MV-4-11 (cell line): ENCODE measurements at places on chromosomes 6 and 20.
A peak's percentile ranks its signal among the peaks of the same experiment; 100 is the strongest.

DNA sequence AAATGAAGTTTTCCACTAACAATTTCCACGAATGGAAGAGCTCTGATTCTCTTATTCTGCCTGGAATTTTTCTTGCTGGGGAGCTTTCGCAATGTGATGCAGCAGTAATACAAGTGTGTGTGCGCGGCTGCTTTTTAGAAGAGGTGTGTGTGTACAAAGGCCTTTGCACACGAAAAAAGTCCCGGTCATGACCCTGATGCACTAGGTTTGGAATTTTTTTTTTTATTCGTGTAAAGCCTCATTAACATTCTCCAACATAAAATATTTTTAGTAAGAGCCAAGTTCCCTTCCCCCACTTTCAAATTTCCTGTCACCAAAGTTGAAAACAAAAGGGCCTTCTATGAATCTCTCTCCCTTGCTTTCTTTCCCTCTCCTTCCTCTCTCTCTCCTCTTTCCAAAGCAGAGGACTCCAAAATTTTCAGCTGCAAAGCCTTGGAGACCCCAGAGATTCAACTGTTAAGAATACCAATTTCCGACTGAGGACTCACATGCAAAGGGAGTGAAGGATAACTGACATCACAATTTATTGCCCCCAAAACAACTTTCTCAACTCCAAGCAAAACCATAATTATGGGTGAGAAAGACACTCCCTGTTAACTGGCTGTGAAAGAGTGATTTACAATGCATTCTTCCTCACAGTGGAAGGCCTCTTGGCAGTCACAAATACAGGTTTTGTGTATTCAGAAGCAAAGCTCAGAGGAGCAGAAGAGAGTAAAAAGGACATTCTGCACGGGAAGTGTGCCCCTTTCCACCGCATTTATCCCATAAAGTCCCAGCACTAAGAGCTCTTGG is 421.2 kb upstream of the JARID2 start:
- peak; percentile 16 for DNase-seq

DNA sequence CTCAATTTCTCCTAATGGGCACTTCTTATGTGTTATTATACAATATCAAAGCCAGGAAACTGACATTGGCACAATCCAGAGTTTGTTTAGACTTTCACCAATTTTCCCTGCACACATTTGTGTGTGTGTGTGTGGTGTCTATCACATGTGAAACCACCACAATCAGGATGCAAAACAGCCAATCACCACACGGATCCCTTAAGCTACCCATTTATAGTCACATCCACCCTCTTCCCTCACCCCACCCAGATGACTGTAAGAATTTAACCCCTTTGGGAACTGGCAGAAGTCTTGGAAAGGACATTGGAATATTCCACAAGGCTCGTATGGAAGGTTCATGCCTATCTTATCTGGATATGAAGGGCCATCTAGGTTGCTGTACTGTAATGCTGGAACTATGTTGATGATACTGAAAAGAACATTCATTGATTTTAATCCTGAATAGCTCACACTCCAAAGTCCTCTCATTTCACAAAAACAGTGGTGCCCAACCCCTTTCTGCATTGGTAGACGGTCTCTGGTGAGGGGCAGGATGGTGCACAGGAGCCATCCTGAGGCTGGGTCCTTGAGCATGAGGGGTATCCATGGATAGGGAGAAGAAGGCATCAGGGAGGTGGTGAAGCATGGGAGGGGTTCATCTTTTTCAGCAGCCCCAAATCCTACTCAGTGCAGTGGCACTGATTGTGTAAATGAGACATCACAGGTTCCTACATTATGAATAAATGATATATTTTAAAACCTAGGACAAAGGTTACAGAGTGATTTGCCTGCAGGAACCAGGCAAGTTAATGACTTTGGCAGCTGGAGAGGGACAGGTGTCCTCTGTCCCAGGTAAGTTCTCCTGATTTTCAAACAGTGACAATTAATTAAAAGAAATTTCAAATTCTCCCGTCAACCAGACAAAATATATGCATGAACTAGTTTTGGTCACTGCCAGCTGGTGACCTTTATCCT is 12.1 kb upstream of the CTCFL start:
- DNase-seq, result no peak

DNA sequence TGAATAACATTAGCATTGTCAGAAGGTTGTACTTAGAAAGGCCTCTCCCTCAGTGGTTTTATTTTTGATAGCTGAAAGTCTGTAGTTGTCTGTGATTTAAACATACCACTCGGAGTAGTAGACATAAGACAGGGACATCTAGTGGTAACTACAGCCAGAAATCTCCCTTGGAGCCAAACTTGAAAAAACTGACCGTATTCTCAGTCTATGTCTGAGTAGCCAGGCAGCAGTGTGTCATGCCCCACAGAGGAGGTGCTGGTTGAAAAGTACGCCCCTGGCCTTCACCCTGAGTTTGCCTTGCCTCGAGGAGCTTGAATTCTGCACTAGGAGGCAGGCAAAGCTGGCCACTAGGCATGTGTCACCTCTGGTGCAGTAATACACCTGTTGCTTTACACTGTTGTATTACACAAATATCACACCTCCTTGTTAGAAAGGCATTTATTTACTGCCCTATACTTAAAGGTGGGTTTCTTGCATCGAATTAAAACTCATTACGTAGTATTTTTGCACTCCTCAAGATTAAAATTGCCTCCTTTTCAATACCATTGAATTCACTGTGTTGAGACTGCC is 20.8 kb downstream of the ZBTB2 start:
- DNase-seq, result no peak

DNA sequence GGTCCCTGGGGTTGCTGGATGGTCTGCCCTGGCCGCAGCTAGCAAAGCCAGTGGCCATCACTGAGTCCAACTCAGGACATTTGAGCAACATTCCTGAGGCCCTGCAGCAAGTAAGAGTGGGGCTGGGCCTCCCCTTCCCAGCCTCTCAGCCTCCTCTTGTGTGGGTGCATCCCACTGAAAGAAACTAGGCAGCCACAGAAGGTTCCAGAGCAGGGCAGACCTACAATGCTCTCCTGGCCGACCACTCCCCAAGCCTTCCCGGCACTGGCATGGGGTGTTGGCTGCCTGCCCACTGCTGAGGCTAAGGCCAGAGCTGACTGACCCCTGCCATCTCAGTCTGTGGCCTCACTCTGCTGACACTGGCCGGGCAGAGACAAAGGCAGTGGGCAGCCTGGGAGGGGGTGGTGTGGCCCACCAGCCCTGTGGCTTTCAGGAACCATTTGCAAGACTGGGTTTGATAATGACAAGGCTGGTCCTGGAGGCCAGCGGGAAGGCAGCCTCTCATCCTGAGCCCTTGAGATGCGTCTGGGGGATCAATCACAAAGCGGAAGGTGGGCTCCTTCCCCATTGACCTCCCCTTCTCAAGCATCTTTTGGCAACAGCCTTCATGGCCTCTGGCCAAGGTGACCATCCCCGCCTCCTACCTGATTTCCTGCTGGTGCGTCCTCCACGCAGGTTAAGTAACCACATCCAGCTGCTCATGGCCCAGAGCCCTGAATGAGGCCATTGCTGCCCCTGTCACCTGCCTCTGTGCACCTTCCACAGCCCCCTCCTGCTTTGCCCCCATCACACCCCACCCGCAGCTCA is 9.6 kb downstream of the DLGAP4 start:
- DNase-seq, result no peak

DNA sequence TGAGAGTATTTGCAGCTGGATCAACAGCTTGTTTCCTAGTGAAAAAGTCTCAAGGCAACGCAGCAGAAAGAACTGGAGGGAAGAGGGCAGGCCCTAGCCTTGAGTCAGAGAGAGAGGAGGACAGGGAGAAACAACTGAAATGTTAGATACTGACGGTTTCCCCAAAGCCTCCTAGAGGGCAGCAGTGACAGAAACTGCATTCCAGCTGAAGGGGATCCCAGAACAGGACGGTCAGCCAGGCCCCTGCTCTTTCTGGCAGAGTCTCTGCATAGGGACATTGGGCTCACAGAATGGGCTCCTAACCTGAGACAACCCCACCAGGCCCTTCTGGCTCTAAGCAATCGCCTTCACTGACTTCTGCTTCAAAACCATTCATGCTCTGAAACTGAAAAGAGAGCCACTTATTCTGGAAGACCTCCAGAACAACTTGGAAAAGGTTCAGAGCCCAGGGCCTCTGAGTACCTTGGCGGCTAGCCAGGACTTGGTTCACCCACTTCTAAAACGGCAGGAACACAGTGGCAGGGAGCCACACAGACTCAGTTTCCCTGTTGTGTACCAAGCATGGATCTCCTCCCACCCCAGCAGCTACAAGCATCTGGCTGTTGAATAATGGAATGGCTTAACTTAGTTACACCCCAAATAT is 72.9 kb downstream of the PSMB1 start:
- DNase-seq, result no peak

DNA sequence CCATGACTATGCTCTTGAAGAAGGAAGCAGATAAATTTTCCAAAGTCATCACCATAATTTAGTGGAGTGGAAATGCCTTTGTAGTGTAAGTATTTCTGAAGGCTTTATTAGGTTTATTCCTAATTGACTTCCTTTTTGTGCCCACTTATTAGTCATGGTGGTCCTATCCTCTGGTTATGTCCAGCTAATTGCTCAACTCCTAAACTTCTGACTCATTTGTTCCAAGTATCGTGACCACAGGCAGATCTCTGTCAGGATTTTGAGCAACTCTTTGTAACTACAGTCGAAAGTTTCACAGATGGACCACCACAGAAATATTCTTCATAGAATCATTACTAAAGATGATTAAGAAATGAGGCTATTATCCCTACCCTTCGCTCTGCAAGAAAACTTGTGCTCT is 315.6 kb upstream of the PTCHD4 start:
- peak; percentile 51 for DNase-seq

- no peak for DNase-seq
These were observed 24.4 kb downstream of the ARMC2 start for GRCh38 chr6:108872575-108872974.

DNA sequence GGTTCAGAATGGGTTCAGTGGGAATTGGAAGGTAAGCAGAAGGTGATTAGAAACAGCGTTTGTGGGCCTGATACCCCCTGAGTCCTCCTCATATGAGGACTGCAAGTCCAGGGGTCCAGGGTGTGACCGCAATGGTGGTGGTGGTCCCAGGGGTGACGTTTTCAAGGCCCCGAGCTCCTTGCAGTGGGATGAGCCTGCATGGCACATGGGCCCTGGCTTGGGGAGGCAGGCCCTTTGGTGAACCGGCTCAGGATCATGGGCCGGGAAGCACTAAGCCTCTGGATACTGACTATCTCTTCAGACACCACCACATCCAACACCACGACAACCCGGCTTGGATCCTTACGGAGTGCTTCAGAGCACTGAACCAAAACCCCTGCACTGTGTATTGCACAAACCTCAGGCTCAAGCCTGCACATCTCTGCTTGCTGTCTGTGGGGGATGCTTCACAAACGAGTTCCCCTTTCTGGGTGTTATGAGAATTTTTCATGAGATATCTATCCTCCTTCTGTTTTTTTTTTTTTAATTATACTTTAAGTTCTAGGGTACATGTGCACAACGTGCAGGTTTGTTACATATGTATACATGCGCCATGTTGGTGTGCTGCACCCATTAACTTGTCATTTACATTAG is 67.9 kb downstream of the STK35 start:
- DNase-seq, result peak; percentile 52

GRCh38 chr6:126010040-126010439 is 23.7 kb downstream of the TRMT11 start:
- no peak for DNase-seq

GRCh38 chr6:117449549-117450439 is 24.1 kb upstream of the ROS1 start:
- DNase-seq, result peak; percentile 55

DNA sequence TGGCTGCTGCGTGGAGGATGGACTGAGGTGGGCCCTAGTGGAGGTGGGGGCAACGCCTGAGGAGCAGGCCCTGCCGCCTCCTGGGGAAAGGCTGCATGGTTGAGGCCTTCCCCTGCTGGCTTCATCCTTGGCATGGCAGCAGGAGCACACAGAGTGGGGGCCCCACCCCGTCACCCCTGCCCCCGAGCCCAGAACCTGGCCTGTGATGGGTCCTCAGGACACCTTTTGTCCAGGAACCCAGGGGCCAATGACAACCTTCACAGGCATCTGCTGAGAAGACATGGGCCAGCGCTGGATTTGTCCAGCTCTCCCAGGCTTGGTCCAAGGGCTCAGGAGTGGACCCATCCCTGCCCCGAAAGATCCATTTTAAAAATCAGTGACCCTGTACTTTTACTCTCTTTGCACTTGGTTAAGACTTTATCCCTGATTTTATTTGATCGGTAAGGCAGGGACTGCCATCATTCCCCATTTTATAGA is 575 bp upstream of the SLC17A9 start:
- DNase-seq, result no peak

GRCh38 chr20:32792731-32793458 is 26.9 kb upstream of the MAPRE1 start:
- no peak for DNase-seq

- no peak for DNase-seq
These were observed 81.1 kb downstream of the PLCG1 start for GRCh38 chr20:41218466-41218865.

DNA sequence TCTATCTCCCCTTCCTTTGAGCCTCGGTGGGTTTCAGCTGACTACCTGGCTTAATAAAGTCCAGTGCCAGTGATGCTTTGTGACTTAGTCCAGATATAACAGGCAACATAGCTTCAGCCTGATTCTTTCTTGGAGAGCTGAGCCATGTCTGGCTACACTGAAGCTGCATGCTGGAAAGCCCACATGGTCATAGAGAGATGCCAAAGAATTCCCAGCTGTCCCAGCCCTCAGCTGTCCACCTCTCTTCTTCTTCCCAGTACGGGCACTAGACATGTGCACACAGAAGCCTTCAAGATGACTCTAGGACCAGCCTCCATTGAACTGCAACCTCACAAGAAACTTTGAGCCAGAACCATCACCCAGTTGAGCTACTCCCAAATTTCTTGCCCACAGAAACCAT is 154.1 kb upstream of the MYLIP start:
- DNase-seq, result no peak

GRCh38 chr6:16277101-16277981 is 39.0 kb downstream of the GMPR start:
- peak; percentile 91 for DNase-seq

DNA sequence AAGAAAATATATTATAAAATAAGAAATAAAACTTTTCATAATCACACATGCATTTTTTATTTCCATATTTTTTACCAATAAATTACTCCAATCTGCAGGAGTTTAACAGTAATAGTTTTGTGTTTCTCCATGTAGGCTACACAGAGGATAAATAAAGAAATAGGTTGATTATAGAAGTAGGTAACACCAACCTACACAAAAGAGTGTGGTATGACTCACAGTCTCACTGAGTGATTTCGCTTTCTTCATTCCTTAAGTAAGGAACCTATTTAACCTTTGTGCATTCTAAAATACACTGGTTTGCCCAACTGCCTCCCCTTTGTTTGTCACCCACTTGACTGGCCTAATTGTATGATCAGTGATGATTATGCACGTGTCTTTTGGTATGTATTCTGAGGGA is 244.2 kb upstream of the RIMS1 start:
- no peak for DNase-seq

- no peak for DNase-seq
These were observed 43.7 kb downstream of the SCGN start for GRCh38 chr6:25695671-25696070.

DNA sequence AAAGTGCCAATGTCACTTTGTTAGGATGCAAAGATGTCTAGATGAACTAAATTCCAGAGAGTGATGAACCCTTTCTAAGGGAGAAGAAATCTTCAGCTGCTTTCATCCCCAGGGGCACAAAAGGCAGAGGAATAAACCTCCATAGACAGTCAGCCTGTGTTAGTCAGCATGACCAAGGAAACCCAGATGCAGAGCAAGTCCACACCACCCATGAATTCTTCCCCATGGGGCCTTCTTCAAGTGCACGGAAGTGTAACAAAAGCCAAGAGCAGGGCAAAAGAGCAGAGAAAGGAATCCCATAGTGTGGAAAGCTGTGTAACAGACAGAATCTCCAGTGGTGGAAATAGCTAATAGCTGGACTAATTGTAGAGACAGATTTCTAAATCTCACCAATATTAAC is 50.0 kb downstream of the DCDC2 start:
- no peak for DNase-seq

- no peak for DNase-seq
These were observed 110.8 kb downstream of the SNX5 start for GRCh38 chr20:17857639-17858449.
